AG09309 (cell line): ENCODE measurements at places on chromosomes 3 and 15.

- no peak for DNase-seq
Measured at GRCh38 chr3:115713284-115713683, 90.0 kb downstream of the GAP43 start.

DNA sequence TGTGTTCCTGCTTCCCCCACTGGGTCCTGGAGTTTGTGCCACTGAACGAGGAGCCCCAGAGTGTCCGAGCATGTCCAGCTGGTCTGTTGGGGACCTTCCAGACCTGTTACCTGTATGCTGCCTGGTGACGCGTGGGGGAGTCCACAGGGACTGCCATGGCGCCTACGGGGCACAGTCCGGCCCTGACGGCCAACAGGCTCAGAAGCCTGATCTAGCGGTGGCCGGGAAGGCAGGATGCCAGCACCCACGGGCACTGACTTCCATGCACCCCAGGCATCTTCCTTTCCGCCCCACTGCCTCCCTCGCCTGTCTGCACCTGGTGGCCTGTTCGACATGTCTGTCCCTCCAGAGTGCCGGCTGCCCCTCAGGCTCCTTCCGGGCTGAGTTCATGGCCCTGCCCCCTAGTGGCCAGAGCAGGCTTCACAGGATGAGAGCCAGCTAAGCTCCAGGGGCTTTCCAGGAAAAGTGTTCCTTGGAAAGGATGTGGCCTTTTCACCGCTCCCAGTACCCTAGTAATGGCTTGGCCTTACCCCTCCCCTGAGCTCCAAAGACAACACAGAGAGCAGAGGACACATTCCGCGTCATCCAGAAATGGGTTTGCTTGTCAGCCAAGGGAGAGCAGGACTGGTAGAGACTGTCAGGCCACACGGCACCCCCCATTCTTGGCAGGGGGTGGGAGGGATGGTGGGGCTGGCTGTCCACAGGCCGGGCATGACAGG, 35.7 kb downstream of the NGRN start:
- DNase-seq = no peak

DNA sequence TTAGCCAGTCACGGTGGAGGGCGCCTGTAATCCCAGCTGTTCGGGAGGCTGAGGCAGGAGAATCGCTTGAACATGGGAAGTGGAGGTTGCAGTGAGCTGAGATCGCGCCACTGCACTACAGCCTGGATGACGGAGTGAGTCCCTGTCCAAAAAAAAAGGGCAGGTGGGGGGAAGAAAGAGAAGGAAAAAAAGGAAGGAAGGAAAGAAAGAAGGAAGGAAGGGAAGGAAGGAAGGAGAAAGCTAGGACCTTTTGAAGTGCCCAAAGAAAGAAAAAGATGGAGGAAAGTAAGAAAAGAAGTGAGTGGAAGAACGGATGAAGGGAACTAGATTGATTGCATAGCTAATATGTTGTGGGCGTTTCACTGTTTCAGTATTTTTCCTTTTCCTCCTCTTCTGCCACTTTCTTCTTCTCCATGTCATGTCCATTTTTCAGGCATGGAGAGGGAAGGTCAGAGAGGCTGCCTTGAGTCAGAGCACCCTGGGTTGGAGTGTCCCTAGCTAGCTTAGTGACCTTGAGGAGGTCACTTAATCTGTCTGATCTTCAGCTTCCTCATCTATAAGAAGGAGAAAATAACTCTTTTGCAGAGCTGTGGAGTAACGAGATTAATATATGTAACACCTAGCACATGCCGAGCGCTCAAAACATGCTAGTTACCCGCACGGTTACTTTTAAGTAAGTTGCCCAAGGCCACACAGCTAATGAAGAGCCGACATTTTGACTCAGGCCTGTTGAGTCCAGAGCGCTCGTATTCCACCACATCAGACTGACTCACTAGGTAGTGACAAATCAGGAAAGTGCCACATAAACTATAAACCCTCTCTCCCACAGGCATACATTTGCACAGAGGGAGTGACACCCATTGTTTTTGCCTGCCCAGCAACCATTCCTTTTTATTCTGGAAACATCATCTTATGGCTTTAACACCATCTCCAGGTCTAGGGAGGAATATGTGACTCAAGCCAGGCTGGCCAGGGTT, 42.2 kb downstream of the BHLHE40 start:
- no peak for DNase-seq

DNA sequence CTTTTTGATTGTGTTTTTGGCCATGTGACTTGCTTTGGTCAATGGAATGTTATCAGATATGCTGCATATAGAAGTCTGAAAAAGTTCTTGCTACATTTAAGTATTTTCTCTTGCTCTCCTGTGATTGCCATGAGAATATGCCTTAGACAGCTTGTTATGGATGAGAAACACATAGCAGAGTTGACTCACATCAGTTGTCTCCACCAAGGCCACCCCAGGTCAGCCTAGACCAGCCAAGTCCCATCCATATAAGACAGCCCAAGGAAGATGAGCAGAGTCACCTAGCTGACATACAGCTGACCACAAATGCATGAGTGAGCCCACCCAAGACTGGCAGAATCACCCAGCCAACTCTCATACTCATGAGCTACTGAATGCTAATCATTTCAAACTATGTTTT, 153.0 kb downstream of the THRB start:
- DNase-seq = no peak

GRCh38 chr3:71120012-71120411, 463.5 kb downstream of the FOXP1 start:
- DNase-seq = no peak

DNA sequence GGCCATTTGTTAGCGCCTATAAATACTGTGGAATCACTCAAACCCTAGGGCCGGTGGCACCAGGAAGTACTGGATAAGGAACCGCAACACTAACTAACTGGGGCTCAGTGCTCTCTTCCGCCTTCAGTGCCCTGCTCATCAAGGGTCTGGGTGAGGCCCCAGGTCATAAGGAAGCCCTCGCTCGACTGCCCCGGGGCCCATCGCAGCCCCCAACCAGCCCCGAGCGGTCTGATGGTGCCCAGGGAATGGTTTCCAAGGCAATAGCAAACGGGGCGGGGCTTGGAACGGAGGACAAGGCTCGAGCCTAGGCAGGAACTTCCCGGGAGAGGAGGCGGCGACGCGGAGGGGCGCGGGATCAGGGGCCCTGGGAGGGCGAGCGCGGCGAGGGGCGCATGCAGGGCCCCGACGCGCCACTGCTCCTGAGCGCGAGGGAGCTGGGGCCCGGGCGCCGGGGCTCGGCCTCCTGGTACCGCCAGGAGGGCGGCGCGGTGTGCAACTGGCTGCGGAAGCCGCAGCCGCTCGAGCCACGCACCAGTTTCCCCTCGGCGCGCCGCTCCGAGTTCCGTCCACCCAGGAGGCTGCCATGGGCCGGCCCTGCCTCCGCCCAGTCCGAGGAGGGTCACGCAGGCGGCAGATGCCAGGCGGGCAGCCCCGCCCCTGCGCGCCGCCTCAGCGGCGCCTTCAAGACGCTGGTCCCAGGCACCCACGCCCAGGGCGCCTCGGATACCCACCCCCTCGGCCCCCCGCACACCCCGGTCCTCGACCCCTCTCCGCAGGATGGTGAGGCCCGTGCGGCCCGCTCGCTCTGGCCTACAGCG, at the start of gene TTLL3:
TSS of gene TTLL3 (plus strand) at position 648 of the 818 bp plus-strand sequence. CDS start 400 bp downstream, outside the sequence.
- DNase-seq = no peak
